ENCODE measurements at places on chromosomes 1 and 21. TPM values are rescaled to one million over a fixed set of nuclear protein-coding genes. Genes with fewer than 3 reads are reported as not detected.

Gene FAM3B
- 0.10 TPM for total RNA-seq

Gene CFAP126
- not detected for total RNA-seq

Gene RAD54L
- total RNA-seq, result 12.7 TPM

Gene TMCO4
- 13.2 TPM for total RNA-seq

Gene NPHS2
- total RNA-seq, result not detected

DNA sequence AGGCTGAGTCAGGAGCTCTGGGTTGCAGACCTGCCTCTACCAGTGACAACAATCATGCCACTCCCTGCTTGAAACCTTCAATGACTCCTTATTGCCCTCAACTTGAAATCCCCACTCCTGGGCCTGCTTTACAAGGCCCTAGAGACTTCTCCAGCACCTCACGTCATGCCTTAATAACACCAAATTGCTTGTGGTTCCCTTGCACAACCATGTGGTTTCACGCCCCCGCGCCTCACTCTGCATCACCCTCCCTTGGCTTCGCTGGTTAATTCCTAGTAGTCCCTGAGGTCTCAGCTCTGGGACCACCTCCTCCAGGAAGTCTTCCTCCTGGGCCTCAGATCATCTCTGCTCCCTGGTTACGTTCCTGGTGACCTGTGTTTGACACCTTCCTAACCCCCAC is 33.0 kb downstream of the EPHA2 start:
- peak; percentile 86 for DNase-seq

DNA sequence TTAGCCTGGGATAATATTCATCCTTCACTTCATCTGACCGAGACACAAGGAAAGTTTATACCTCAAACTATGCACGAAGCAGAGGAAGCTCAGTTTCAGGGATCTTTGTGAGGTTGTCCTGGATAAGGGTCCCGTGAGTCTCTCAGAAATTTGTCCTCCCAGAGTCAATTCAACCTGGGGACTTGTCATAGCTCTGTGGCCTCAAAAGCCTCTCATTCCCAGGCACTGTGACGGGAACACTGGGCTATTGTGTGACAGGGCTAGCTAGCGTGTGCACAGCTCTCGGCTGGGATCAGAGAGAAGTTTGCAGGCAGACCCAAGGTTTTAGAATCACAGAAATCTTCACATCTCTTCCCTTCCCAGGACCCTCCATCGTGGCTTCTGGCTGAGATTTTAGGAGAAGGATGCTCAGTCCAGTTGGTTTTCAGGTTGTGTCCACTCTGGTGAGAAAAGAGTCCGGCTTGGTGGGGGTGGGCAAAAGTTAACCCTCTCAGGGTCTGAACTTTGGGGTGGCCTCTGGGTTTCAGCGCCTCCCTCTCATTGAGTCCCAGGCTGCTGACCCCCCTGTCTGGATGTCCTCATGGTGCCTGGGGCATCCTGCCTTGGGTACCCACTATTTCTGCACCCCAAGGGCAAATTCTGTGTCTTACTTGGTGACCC is 20.4 kb upstream of the LBR start:
- DNase-seq, result no peak

DNA sequence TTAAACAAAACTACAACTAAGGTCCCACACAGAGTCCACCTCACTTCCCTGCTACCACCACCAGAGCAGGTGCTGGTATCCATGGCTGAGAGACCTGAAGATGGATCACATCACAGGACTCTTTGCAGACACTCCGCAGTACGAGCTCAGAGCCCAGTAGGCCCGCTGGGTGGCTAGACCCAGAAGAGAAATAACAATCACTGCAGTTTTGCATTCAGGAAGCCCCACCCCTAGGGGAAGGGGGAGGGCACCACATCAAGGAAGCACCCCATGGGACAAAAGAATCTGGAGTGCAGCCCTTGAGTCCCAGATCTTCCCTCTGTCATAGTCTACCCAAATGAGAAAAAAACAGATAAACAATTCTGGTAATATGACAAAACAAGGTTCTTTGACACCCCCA is 56.9 kb downstream of the ZNF648 start:
- no peak for DNase-seq

- no peak for DNase-seq
Measured at GRCh38 chr1:230291731-230292620, 134.2 kb downstream of the PGBD5 start.

GRCh38 chr1:218430822-218431221 is 85.7 kb downstream of the TGFB2 start:
- peak; percentile 28 for DNase-seq

DNA sequence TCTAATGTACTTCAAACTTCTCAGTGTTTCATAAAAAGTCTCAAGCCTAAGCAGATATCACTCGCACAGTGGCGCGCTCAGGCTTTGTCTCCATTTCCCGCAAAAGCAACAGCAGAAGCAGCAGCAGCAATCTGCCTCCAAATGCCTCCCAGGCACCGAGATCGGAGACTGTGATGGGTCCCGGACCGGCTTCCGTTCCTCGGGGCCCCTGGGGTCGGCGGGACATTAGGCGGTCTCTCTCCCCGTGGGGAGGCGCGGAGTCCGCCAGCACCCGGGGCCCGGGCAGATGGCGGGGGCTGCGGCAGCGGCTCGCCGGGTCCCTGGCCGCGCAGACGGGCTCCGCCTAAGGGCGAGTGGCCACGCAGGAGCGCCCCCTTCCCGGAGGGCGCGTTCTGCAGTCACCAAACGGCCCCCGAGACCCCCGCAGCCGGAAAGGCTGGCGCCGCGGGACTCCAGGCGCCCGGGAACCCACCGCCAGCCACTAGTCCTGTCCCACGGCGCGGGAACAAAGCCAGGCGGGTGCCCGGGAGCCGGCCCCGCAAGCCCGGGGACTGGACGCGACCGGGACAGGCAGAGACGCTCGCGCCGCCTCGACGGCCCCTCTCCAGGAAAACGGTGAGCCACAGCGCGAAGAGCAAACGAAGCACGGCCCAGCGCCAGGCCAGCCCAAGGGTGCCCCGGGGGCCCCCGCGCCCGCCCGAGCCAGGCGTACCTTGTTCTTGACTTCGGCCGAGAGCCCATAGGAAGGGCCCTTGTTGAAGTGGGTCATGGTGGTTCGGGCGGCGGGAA is 590 bp downstream of the CNN3 start:
- DNase-seq, result peak; percentile 55

GRCh38 chr1:207051191-207051943 is at the start of gene YOD1:
YOD1 (minus strand) TSS chr1:207051208; CDS start chr1:207051030, 178 bp downstream.
- peak; percentile 65 for DNase-seq

GRCh38 chr1:201054091-201054543 is 30.6 kb upstream of the KIF21B start:
- no peak for DNase-seq

DNA sequence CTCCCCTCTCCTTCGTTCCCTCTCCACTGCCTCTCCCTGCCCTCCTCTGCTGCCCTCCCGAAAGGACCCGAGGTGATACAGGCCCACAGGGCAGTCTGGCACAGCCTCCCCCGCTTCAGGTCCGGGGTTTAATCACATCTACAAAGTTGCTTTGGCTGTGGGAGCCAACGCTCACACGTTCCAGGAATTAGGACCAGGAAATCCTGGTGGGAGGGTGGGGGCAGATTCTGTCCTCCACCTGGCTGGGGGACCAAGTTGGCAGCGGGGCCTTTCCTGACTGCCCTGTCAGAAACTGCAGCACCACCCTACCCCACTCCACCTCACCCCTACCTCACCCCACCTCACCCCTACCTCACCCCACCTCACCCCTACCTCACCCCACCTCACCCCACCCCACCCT is 95.1 kb downstream of the WDR4 start:
- no peak for DNase-seq

GRCh38 chr1:177273141-177273540 is 102.4 kb downstream of the BRINP2 start:
- no peak for DNase-seq

- DNase-seq, result no peak
Measured at GRCh38 chr21:34938089-34938764, 110.9 kb downstream of the RUNX1 start.

Data from RPMI7951 (cell line).